ENCODE measurements at places on chromosomes 3 and 15.
A peak's percentile ranks its signal among the peaks of the same experiment; 100 is the strongest.

GRCh38 chr3:110344897-110345767 lies 726.5 kb upstream of the NECTIN3 start:
- DNase-seq = no peak

DNA sequence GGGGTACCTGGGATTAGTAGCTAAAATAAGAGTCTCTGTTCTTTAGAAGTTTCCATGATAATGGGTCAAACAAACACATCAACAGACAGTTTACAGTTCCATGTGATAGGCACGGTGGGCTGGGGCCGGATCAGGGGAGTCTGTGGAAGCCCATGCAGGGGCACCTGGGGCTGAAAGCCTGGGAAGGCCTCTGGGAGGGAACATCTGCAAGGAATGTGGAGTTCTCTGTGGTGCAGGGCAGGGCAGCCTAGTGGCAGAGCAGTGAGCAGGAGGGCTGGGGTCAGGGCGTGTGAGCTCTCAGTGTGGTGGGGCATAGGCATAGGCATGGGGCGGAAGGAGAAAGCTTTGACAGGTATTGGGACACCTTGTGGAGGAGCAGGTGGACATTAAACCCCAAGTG lies 207.7 kb upstream of the TRIM42 start:
- no peak for DNase-seq

GRCh38 chr3:57890874-57891273 lies 117.3 kb upstream of the FLNB start:
- no peak for DNase-seq

GRCh38 chr3:113223475-113224281 lies 12.3 kb downstream of the BOC start:
- DNase-seq = no peak

DNA sequence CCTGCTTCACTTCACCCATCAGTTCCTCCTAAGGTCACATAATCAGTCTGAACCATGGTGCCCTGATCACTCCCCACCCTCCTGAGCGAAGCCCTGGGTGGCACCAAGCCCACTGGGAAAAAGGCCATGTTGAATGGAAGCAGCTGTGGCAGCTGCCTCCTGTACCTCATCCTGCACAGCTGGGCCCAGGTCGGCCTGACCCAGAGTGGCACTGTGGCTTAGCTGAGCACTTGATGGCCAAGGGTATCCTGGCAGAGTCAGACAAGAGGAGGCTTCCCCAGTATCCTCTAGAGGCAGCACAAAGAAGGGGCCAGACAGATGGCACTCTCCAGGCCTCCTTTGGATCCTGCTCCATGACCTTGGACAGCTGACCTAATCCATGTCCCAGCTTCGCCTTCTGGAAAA lies 68.4 kb downstream of the TLE3 start:
- no peak for DNase-seq

GRCh38 chr3:140128217-140128616 lies 193.2 kb downstream of the CLSTN2 start:
- no peak for DNase-seq

DNA sequence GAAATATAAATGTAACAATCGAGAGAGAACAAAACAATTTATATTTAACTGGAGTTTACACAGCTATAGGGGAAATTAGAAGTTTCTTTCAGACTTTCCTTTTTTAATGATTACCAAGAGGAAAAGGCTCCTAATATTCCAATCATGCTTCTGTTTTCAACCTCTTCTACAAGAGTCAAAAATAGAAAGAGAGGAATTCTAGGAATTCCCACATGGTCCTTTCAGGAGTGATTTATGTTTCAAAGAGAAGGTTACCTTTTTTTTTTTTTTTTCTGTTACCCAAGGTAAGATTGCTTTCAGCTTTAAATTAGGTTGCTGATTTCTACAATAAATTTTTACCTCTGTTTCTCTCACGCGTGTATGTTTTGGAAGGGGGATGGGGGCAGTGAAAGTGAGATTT lies 355.3 kb upstream of the DCBLD2 start:
- DNase-seq = no peak

DNA sequence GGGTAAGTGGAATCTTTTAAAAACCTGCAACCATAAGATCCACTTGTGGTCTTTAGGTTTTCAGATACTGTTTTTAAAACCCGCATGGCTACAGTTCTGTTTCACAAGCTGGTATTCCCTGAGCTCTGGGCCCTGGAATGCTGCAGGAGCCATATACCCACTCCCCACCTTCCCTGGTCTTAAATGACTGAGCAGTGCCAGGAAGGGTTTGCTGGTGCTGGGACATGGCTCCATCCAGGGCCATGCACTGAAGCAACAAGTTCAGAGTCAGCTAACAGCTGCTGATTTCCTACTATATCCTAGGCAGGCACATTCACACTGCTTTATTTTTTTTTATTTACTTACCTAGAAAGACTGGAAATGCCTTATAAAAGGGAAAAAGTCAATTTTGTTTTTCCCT lies 77.3 kb downstream of the HCN4 start:
- no peak for DNase-seq

DNA sequence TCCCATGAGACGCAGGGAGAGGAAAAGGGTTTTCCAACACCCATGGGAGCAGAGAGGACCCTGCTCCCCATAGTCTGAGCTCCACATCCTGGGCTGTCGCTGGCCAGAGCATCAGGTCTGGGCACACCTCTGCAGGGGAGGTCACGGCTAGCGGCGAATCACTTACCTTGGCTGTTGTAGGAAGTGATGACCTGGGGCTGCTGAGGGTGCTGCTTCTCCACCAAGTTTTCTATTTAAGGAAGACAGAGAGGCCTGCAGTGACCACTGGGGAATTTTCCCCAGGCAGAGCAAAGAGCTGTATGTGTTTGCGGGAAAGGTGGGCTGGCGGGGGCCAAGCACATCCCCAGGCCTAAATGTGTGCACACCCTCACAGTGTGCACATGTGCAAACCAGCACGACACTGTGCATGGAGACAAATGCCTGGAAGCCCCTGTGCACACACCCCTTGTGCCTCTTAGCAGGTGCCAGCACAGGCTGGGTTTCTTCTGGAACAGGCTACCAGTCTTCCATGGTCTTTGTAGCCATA lies 7.6 kb downstream of the KY start:
- DNase-seq = no peak

- DNase-seq = no peak
Observed at GRCh38 chr3:20185331-20185678, 701 bp downstream of the SGO1 start.

GRCh38 chr3:127150513-127151250 lies 42.2 kb upstream of the PRR23E start:
- DNase-seq = no peak

- no peak for DNase-seq
Observed at GRCh38 chr3:45874677-45875346, 11.5 kb upstream of the CCR9 start.

DNA sequence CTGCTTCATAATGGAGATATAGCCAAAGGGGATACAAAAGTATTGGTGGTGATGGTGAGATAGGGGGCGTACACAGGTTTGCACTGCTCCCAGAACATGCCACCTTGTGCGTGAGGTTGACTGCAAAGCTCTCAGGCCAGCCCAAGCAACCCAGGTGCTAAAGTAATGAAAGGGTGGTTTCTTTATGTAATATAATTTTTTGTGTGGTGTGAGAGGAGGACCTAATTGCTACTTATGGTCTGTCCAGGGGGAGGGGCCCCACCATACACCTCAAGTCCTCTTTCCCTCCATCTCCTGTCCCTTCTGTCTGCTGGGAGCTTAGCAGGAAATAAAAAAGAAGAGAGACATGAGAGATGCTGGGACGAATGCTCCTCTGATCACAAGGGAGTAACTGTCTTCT lies 53.8 kb downstream of the STARD5 start:
- no peak for DNase-seq

DNA sequence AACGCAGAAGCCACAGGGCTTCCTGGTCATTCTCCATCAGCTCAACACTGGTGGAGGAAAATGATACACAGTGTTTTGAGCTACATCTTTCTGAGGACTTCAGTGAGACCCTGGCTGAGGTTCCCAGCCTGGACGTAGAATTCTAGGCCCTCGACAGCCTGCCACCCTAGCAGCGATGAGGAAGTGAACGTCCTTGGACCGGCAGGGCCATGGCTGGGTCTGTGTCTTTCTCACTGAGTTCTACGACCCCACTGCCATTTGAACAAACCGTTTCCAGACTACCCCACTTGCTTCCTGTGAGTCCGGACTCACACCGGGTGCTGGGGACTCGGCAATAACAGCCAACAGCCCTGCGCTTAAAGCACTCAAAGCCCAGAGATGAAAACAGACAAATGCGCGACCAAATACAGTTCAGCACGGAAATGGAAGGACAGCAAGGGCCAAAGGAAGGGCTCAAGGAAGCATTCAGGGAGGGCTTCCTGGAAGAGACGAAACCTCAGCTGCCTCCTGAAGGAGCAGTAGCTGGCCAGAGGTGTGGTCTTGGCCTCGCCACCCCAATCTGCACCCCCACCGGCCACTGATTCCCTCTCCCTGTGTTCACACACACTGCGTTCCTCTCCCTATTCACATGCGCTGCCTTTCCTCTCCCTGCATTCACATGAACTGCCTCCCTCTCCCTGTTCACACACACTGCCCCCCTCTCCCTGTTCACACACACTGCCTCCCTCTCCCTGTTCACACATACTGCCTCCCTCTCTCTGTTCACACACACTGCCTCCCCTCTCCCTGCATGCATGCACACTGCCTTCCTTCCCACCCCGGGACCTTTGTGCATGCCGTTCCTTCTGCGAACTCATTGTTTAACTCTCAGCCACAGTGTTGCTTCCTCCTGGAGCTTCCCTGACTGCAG lies 136.3 kb upstream of the PRR20G start:
- DNase-seq = no peak

GRCh38 chr3:160671231-160671630 lies 5.7 kb upstream of the ARL14 start:
- no peak for DNase-seq

GRCh38 chr3:114789803-114790202 lies 357.3 kb downstream of the ZBTB20 start:
- no peak for DNase-seq

DNA sequence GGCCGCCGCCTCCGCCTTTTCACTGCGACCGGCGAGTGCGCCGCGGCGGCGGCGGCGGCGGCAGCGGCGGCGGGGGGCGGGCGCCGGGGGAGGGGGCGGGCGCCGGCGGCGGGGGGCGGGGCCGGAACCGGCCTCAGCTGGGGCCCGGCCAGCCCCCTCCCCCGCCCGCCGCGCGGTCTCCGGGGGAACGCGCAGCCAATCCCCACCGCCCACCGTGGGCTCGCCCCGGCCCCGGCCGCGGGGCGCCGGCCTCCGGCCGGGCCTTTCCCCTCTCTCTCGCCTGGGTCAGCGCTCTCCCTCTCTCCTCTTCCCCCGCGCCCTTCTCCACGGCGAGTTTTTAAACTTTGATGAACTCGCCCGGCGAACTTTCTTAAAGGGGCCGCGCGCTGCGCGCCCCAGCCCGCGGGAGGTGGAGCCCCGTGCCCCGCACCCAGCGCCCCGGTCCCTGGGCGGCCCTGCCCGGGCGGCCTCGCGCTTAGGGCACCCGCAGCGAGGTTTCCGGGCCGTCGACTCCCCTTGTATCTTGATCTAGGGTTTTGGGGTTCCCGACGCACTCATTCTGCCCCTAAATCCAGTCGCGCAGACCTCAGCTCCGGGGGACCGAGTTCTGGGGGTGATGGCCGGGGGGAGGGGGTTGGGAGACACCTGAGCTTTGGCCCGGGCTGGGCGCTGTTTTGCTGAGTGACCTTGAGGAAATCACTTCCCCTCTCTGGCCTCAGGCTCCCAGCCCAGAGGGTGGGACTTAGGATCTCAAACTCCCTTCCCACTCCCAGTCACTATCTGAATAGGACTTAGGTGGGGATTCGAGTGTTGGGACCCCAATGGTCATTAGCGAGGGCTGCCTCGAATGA lies at the start of gene RBPMS2:
Gene RBPMS2 (minus strand): TSS at position 39 of the 851 bp plus-strand sequence. CDS start 270 bp downstream, outside the sequence.
- DNase-seq = peak; percentile 34

DNA sequence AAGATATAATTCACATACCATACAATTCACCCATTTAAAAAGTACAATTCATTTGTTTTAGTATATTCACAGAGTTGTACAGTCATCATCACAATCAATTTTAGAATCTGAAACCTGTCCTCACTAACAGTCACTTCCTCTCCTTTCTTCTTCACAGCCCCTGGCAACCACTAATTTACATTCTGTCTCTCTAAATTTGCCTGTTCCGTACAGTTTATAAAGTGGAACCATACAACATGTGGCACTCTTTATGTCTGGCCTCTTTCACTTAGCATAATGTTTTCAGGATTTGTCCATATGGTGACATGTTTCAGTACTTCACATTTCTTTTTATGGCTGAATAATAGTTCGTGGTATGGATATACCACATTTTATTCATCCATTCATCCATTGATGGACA lies 22.7 kb downstream of the ERICH6 start:
- DNase-seq = no peak

DNA sequence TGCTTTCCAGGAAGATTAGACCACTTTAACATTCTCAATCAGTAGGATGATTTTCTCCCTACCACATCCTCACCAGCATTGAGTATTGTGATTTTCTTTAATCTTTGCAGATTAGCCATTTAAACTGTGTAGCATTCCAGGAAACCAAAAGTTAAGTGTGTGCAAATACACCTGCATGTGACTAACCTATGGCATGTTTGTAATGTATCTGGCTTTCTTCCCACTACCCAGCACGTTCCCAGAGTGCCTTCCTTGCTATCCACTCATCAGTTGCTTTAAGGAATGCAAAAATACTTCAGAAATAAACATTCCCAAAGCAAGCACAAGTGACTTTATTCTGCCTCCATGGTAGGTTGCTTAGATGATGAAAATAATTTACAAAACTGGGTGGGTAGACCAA lies 74.2 kb downstream of the ATG7 start:
- DNase-seq = no peak

DNA sequence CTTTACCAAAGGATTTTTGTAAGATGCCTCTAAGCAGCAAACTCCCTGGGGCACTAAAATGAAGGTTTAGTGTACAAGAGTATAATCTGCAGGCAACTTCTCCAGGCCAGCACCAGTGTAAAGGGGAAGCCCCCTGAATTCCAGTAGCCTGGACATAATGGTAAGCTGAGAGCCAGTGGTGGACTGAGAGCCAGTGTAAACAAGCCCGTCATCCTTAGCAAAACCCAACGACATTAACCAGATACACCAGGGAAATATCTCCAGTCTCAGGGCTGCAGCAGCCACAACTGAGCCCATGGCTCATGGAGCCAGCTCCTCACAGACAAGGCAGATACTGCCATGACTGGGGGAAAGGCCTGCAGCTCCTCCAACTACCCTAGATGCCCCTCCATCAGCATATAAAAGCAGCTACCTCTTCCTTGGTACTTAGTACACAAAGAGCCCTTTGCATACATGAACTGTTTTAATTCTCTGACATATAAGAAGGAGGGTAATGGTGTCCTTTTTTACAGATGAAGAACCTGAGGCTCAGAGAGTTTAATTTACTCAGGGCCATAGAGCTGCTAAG lies 21.7 kb downstream of the PARP16 start:
- no peak for DNase-seq

DNA sequence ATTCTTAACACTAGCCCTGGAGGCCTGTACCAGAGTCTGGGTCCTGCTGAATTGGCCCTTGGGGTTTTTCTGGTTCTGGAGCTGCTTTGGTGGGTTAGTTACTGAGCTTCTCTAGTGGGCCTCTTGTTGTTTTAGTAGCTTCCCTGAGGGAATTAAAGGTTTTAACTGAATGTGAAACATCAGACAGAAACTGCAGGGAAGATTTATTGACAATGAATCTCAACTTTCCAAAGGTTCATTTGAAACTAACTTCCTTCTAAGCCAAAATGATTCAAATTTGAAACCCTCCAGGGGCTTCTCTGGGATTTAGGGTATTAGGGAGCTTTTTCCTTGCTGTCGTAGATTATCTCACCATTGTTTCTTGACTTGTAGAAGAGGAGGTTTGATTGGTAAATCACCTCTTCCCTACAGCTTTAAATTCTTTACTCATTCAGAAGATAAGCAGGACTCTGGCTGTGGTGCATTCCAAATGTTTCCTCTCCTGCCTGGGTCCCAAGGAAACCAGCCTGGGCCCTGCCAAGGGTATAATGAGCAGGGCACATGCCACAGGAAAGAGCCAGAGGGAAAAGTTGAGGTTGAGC lies 71.0 kb downstream of the TP63 start:
- DNase-seq = no peak
